ENCODE measurements at places on chromosomes 1 and 21.

DNA sequence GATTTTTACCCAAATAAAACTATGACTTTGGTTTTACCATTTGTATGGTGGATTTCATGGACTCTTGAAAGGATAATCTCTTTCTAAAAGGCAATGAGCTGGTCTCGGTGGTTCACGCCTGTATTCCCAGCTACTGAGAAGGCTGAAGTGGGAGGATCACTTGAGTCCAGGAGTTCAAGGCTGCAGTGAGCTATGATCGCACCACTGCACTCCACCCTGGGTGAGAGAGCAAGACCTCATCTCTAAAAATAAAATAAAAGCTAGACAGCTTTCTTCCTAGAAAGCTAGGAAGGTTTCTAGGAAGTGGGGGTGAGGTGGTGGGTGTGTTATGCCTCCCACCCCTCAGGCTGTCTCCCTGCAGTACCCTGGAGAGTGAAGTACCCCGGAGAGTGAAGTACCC is 54.0 kb upstream of the L1TD1 start:
- DNase-seq, result no peak

DNA sequence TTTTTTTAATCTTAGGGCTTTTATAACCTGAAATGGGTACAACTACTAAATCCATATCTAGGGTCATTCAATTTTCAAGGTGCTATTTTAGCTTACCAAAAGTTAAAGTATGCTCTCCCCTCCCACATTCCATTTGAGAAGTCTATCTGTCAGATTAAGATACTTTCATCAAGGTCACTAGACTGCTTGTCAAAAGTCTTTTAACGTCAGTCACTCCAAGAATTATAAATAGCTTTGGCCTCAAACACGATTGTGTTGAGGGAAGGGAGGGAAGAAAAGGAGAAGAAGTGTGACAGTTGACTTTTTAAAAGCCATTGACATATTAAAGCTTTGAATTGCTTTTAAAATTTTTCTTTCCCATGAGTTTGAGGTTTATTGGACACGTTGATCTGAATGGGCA is 175.8 kb downstream of the PTGER3 start:
- no peak for DNase-seq

DNA sequence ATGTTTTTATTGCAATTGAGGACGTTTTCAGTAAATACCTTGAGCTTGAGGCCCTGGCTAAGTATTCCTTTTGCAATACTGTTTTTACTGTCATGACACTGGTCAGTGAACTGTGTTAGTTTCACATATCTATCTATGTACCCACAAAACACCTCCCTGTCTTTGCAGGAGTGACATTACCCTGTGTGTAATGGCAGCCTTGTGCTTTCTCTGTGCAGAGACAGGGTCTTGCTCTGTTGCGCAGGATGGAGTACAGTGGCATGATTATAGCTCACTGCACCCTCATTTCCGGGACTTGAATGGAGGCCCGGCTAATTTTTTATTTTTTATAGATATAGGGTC is 8.9 kb downstream of the YBX1 start:
- DNase-seq, result no peak

DNA sequence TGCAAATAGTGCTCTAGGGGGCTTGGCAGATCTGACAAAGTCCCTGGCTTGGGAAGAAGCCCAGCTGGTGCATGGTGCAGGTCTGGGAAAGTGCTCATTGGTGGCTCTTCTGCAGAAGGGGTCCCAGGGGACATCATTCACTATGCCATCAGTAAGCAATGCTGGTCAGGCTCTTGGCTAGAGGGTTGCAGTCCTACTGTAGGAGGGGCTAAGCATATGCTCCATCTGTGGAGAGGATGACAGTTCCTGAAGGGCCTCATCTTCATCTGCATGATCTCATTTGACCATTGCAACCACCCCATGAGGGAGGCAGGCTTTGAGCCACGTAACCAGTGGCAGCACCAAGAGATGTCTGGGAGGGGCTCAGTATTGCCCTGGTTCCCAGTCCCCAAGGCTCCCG is 31.5 kb upstream of the VASH2 start:
- no peak for DNase-seq

- DNase-seq, result no peak
Observed at GRCh38 chr1:159023723-159024122, 14.0 kb downstream of the IFI16 start.

- DNase-seq, result peak; percentile 44
Observed at GRCh38 chr1:209805875-209806760, at the start of gene IRF6. Gene IRF6, minus strand, starts transcription at chr1:209806142. Its CDS starts 4,729 bp downstream, at chr1:209801413.

- no peak for DNase-seq
Observed at GRCh38 chr21:36783612-36784374, 84.9 kb downstream of the SIM2 start.

- no peak for DNase-seq
Observed at GRCh38 chr1:96256130-96256790, 465.3 kb upstream of the PTBP2 start.

DNA sequence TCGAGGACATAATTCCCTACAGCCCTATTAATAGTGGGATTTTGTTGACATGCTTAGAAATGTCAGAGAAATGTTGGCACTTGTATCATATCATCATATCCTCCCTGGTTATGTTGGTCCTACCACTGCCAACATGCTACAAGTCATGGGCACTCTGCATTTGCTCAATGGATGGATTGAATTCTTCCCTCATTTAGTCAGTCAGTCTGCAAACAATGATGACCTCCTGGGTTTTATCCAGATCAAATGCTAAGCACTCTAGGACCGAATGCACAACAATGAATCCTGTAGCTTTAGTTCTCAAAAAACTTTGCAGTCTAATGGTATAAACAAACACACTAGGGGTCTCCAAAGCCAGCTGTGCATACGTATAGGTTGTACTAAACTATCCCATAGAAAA is 357.2 kb upstream of the DPYD start:
- no peak for DNase-seq

DNA sequence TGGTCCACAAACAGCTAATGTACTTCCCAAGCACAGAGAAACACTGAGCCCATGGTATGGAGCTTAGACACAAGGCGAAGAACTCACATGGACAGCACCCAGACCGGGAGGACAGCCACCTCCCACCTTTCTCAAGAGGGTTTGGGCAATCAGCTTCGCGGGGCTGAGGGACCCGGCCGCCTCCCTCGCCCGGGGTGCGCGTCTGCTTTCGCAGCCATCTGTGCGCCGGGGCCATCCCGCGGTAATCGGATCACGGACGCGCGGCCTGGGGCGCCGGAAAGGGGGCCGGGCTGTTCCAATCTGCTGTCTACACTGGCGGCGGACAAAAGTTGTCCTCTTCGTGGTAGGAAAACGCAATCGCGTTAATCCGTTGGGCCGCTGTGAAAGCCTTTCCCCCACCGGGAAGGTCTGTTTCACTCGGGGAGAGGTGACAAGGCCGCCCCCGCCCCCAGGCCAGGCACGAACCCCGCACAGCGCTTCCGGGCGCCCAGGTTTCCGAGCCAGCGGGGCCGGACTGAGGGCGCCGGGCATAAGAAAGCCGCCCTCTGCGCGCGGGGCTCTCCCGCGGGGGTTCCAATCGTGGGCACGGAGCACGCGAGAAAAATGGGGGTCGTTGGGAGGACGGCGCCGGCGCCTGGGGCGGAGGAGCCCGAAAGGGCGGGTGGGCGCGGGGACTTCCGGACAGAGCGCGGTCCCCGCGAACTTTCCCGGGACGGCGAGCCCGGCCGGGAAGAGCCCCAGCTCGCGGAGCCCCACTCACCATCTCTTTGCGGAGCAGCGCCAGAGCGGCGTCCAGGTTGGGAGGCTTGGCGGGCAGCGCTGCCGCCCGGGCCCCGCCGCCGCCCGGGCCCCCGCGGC is 664 bp downstream of the FAM89A start:
- DNase-seq, result no peak

GRCh38 chr1:112575154-112575804 is 43.7 kb downstream of the ST7L start:
- DNase-seq, result no peak

DNA sequence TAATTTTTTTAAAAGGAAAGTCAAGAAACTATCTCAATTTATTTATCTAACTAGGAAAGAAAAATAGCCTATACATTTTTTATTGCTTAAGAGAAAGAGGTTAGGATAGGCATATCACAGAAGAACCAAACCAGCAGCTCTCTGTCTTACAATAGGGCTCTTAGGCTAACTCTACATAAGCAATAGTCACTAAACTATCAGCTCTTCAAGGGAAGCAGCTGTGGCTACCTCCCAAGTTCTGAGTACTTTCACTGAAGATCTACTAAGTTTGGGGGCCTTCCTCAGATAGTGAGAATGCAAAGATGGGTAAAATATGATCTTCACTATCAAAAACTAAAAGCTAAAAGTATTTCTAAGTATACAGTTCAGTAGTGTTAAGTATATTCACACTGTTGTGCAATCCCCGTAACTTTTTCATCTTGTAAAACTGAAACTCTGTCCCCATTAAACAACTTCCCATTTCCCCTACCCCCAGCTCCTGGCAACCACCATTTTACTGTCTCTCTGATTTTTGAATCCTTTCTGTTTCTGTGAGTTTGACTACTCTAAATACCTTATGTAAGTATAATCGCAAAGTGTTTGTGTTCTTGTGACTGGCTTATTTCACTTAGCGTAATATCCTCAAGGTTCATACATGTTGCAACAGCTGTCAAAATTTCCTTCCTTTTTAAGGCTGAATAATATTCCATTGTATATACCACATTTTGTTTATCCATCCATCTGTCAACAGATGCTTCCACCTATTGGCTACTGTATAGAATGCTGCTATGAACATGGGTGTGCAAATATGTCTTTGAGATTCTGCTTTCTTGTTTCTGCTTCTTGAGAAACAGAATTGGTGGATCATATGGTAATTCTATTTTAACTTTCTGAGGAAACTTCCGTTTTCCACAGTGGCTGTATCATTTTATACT is 73.3 kb downstream of the ACBD6 start:
- DNase-seq, result no peak

GRCh38 chr1:25623731-25624130 is 7.1 kb downstream of the MAN1C1 start:
- no peak for DNase-seq

GRCh38 chr1:79969886-79970285 is 963.4 kb upstream of the ADGRL4 start:
- DNase-seq, result no peak

GRCh38 chr1:118136187-118136941 is 48.7 kb downstream of the SPAG17 start:
- DNase-seq, result no peak

DNA sequence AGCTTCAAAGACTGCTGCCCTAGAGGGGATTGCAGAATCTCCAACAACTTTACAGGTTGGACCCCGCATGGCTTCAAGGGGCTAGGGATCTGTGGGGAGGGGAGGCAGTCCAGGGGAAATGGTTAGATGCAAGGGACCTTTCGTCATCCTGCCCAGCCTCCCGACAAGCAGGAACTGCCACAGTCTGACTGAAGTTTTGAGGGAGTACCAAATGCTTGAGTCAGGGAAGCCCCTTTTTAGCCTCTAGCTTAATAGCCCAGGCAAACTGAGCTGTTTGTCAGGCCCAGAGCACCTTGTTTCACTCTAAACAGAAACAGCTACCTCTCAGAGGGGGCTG is 1.1 kb downstream of the TOR3A start:
- DNase-seq, result no peak

GRCh38 chr1:27621051-27621920 is 13.7 kb downstream of the FGR start:
- DNase-seq, result no peak

- no peak for DNase-seq
Observed at GRCh38 chr1:56576880-56577405, 2.4 kb downstream of the PLPP3 start.

DNA sequence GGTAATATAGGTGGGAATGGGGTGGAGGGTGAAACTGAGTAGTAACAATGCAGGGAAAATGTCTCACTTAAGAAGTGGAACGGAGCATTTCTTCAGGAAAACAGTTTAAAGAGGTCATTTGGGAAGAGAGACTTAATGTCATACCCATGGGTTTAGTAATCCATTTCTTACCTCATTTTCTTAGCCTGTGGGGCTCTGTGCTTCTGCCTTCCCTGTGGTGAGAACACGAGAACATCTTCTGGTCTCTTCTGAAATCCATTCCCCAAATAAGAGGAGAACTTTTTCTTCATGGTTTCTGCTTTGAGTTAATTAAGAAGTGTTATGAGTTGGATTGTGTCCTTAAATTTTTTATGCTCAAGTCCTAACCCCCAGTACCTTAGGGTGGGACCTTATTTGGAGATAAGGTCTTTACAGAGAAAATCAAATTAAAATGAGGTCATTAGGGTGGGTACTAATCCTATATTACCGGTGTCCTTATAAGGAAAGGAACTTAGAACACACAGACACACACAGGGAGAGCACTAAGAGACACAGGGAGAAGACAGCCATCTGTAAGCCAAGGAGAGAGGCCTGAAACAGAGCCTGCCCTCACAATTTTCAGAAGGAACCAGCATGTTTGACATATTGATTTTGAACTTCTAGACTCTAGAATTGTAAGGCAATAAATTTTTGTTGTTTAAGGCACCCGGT is 5.4 kb downstream of the CCDC190 start:
- no peak for DNase-seq

DNA sequence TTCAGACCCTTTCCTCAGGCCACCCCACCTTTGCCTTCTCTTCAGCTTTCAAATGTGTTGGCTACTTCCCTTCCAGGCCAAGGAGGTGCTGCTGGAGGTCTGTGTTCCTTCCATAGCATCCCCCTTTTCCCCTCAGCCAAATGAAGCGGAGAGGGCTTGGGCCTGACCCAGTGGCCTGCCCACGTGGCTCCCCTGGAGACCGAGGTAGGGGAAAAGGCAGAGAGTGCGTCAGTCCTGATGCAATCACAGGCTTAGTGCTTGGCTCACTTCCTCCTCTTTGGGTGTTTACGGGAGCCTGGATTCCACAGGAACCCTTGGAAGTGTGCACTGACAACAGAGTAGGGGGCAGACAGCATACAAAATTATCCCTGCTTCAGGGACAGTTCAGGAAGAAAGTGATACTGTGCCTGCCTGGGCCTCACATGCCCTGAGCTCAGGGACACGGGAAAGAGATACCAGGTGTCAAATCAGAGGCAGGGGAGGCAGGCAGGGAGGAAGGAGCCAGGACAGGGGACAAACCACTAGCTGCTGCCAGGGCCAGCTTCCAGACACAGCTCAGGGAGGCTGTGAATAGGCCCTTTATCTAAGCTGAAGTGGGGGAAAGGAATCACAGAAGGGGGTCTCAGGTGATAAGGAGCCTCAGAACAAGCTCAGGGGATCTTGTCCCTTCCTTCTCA is 16.6 kb upstream of the PTP4A2 start:
- DNase-seq, result no peak

GRCh38 chr1:223298701-223299100 is 65.3 kb downstream of the SUSD4 start:
- DNase-seq, result no peak

- no peak for DNase-seq
Observed at GRCh38 chr21:30206551-30207251, 9.2 kb downstream of the CLDN8 start.

- DNase-seq, result no peak
Observed at GRCh38 chr1:184456189-184456588, 69.4 kb downstream of the C1orf21 start.

Data from stimulated activated CD8-positive, alpha-beta memory T cell treated with anti-CD3 and anti-CD28 coated beads, Interleukin-4, amount 100 ng/mL, for 1 hour (primary cell).